Activated CD4-positive, alpha-beta T cell treated with anti-CD3 and anti-CD28 coated beads for 36 hours (primary cell): ENCODE measurements at places on chromosomes 1 and 21.
A peak's percentile ranks its signal among the peaks of the same experiment; 100 is the strongest.

DNA sequence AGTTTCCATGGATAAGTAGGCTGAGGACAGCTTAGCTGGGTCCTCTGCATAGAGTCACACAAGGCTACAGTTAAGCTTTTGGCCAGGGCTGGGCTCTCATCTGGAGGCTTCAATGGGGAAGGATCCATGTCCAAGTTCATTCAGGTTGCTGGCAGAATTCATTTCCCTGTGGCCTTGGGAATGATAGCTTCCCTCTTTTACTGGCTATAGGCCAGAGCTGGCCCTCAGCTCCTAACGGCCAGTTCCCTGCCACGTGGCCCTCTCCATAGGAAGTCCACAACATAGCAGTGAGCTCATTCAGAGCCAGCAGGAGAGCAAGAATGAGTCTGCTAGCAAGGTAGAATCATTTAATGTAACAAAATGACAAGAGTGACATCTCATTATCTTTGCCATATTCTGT is 15.1 kb upstream of the PODN start:
- no peak for DNase-seq

DNA sequence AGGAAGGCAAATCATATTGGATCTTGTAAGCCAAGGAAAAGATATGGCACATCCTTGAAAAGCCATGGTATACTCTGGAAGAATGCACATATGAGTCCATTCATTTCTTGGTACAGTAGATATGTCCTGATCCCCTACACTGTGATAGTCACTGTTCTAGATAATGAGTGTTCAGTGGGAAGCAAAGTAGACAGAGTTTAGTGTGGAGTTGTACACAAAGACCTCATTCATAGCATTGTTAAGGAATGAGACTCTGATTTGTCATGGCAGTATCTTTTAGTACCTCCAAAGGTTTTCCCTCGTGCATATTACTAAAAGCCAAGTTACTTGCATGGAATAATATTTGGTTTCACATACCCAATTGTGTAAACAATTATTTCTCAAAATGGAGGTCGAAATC is 204.7 kb downstream of the NFIA start:
- no peak for DNase-seq

DNA sequence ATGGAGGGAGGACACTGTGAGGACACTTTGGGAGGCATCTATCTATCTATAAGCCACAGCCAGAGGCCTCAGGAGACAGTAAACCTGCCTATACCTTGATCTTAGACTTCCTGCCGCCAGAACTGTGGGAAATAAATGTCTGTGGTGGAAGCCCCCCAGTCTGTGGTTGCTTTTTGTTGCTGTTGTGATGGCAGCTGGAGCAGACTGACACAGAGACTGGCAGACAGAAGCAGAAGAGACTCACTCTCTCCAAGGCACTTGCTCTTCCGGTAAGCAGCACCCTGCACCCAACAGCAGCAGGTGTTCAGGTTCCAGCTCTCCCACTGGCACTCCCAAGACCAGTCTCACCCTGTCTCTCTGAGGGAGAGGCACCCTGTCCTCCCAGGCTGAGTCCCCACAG is 297.6 kb downstream of the TTLL7 start:
- no peak for DNase-seq

DNA sequence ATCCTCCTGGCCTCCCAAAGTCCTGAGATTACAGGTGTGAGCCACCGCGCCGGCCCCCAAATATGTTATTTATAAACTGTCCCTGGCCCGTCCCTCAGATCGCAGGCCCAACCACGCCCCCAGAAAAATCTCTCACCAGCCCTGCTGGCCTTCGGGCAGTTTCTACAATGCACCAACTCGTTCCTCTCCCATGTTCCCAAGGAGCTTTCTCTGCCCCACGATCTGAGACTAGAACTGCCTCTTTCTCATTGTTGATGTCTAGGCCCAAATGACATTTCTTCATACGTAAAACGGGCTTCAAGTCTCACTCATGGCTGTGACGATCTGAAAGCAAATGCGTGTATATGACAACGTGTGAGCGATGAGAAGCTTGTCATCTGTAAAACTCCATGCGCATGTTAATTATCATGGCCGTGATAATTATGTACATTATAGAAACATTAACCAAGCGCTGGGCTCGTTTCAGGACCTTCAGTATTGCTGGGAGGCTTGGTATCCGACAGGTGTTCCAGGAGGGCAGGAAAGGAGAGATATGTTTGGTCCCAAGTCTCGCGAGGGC is 748 bp upstream of the NIPAL3 start:
- DNase-seq, result no peak

- DNase-seq, result no peak
Observed at GRCh38 chr1:33656467-33657005, 184.1 kb downstream of the ZSCAN20 start.

DNA sequence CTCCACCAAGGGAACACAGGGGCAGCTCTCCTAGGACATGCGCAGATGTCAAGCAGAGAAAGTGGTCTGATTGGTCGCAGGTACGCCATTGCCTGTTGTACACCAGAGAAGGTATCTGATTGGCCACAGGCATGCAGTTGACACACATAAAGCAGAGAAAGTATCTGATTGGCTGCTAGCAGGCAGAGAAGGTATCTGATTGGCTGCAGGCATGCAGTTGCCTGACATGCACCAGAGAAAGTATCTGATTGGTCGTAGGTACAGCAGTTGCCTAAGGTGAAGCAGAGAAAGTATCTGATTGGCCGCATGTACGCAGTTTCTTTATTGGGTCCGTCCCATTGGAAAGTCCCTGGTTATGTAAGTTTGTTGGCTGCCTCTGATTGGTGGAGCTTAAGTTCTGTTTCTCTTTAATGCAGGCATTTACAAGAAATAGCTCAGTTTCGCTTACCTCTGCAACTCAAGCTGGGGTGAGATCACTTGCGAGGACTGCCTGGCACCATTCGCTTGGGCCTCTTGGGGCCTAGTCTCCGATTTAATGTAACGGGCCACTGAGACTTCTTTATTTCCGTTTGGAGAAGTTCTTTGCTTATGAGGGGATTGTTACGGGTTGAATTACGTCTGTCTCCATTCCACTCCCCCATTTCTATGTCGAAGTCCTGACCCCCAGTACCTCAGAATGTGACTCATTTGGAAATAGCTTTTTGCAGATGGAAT is 74.2 kb downstream of the SIK1 start:
- peak; percentile 51 for DNase-seq

- DNase-seq, result no peak
Observed at GRCh38 chr1:177902266-177902665, 67.6 kb downstream of the SEC16B start.

DNA sequence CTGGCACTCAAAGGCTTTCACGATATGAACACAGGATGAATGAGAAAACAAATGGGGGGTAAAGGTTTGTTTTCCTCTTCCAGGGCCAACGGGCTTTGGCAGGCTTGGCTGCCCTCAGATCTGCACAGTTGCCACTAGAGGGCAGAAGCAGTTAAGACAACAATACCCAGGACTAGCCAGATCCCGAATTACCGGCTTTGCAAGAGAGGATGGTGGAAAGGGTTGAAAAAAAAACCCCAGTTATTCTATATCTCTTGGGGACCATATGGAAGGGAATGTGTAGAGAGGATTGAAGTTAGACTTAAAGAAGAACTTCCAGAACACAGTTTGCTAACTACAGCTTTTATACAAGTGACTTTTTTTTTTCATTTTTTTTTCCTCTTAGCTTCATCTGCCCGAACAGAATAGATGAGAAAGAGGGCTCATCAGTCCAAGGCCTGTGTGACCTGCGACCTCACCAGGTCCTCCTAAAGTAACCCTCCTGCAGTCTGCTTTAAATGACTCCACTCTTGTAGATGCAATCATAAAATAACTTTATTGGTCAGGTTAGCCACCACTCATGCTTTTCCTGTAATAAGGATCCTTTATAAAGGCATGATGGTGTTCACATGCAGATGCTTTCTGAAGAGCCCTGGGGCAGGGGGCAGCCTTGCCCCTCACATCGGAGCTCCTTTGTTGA is 10.7 kb downstream of the FMOD start:
- peak; percentile 75 for DNase-seq

DNA sequence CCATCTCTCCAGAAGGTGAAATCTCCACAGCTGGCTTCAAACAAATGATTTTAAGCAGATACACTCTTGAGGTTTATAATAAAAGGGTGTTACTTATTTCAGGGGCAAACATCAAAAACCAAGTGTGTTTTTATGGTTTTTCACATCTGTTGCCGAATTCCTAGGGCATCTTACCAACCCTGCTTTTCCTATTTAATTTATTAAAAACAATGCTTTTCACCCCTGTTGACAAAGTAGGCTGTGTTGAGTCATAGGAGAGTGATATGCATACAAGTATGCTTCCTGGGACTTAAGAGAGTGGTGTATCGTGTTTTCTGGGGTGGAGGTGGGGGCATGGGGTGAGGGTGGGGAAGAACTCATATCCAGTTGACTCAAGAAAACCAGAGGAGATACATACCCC is 29.3 kb upstream of the IL20 start:
- no peak for DNase-seq

DNA sequence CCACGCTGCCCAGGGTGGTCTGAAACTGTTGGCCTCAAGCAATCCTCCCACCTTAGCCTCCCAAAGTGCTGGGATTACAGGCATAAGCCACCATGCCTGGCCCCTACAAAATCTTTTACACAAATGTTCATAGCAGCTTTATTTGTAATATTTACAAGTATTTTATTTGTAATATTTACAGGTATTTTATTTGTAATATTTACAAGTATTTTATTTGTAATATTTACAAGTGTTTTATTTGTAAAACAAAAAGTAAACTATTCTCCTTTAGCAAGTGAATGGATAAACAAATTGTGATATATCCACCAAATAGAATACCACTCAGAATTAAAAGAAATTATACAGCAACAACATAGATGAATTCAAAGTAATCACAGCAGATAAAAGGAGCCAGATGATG is 11.4 kb upstream of the FNBP1L start:
- no peak for DNase-seq

- peak; percentile 16 for DNase-seq
Observed at GRCh38 chr1:45753248-45754037, 3.0 kb upstream of the IPP start.

GRCh38 chr21:21806711-21807597 is 808.7 kb downstream of the NCAM2 start:
- DNase-seq, result no peak

DNA sequence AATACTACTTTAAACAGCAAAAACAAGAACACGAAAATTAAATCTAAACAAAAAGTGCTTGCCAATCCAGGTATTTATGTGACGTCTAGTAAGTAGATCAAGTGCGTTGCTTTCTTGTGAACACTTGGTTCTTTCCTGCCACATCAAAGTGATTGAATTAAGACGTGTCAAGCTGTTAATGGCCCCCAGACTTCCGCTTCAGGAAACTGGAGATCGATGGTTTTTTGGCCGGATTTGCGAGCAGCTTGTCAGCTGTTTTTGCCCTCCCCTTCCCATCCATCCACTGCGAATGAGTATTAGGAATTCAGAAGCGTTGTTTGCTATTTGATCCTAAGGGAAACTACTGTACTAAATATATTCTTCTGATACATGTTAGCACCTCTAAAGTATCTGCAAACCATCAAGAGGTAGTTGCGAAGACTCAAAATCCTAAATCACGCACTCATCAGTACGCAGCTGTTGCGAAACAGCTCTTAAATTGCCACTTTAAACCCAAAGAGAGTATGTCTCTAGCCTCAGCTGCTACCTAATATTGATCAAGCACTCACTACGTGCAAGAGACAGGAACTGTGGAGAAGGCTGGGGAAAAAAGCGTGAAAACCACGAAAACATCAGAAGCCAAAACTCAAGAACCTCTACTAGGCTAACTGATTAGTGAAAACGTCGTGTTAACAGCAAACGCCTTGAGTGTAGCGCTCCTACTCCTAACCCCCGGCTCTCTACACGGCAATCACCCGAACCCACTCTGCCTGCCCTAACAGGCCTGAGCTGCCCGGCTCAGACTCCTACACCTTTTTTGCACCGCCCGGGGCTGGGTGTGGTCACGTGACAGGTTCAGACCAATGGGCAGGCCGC is 473 bp upstream of the BRDT start:
- peak; percentile 35 for DNase-seq

GRCh38 chr1:155650231-155650757 is 38.3 kb downstream of the YY1AP1 start:
- DNase-seq, result no peak

- no peak for DNase-seq
Observed at GRCh38 chr1:190608282-190608681, 130.6 kb upstream of the BRINP3 start.

DNA sequence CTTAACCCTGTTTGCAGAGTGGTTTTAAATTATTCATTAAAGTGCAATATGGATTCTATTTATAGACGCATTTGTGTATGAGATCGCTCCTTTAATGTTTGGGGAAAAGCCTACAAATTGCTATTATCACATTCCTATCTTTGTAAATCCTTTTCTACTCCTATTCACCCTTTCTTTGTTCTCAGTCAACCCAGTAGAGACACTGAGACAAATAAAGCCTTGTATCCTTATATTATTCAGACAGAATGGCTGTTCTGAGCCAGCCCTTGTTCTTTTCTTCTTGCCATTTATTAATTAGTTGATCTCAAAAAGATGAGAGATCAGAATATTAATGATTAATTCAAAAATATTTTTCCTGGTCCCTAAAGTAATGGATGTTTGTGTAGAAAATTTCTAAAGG is 8.4 kb downstream of the PCBP3 start:
- DNase-seq, result no peak

GRCh38 chr1:177629526-177629925 is 340.3 kb downstream of the SEC16B start:
- DNase-seq, result no peak

GRCh38 chr1:66540434-66541032 is 6.6 kb downstream of the SGIP1 start:
- DNase-seq, result no peak

DNA sequence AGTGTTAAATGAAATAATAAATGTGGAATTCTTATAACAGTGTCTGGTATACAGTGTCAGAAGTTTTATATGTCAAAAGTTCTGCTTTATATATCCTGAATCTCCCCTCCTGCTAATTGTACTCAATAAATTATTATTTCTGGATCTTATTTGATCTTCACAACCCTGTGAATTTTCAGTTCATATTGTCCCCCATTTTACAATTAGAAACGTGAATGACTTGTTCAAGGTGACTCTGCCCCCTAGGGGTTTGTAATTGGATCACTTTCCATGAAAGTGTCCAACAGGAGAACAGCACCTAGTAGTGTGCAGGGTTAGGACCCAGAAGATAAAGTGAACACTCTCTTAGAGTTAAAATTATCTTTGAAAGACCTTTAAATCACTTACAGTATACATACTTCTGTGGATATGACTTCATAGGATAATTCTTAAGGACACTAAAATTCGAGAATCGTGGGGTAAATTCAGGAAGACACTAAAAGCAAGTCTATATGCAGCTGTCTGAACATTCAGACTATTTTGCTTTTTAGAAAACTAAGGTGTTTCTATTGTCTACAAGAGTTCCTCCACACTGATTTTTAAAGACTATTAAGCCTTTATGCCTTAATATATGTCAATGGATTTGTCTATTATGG is 4.5 kb upstream of the DDR2 start:
- no peak for DNase-seq

DNA sequence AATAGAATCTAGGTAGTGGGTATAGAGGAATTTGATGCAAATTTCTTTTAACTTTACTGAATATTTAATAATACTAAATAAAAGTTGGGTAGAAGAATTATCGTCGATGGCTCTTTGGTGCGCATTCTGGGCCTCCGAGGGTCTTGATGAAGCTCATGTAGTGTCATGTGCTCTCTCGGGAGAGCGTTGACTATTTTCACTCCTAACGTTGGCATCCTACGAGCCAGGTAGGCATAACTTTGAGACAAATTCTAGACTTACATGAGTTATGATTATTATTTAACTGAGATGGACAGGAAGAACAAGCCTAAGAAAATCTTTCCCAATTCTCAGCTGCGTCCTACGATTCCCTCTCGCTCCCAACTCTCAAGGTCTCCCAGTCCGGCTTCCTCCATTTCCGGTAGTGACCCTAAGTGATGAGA is 550 bp upstream of the PCAT6 start:
- no peak for DNase-seq
